Left cardiac atrium (tissue), 4 donors: ENCODE measurements at places on chromosomes 2 and 18. TPM values are rescaled to one million over a fixed set of nuclear protein-coding genes. Genes with fewer than 3 reads are reported as not detected.

Gene AGBL5
- 8.4 TPM for total RNA-seq

Gene REG1B
- total RNA-seq: not detected

Gene AMER3
- not detected for total RNA-seq

Gene UGT1A1
- total RNA-seq: not detected

Gene LOXL3
- 4.1 TPM for total RNA-seq

Gene SERPINB7
- total RNA-seq: not detected

DNA sequence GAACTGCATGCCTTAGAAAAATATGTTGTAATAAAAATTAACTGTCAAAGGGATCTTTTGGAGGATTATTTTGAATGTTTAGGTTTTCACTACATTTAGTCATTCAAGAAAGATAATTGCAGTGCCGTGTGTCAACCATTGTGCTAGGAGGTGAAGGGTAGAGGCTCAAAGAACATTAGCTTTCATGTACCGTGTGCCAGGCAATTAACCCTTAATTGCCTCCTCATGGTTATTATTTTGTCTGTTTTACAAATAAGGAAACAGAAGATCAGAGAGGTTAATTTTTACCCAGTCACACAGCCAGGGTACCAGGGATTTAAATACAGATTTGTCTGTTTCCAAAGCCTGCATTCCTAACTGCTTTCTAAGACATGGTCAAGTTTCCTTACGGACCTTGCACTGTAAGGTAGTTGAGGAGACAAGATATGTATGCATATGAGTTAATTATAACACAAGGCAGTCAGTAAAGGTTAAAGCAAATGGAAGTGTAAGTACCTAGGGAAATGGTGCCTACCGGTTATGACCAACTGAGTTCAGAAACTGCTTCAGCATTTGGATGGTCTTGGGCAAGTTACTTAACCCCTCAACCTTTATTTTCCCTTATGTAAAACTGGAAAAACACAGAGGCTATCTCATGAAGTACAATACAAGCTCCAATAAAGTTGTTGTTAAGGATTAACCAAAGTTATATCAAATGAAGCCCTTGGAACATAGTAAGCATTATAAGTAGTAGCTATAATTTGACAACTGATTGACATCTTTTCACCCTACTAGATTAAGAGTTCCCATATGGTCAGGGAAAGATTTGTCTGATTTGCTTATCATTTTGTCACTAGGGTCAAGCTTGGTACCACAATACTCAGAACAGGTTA, 434.9 kb downstream of the MBD2 start:
- DNase-seq: no peak

DNA sequence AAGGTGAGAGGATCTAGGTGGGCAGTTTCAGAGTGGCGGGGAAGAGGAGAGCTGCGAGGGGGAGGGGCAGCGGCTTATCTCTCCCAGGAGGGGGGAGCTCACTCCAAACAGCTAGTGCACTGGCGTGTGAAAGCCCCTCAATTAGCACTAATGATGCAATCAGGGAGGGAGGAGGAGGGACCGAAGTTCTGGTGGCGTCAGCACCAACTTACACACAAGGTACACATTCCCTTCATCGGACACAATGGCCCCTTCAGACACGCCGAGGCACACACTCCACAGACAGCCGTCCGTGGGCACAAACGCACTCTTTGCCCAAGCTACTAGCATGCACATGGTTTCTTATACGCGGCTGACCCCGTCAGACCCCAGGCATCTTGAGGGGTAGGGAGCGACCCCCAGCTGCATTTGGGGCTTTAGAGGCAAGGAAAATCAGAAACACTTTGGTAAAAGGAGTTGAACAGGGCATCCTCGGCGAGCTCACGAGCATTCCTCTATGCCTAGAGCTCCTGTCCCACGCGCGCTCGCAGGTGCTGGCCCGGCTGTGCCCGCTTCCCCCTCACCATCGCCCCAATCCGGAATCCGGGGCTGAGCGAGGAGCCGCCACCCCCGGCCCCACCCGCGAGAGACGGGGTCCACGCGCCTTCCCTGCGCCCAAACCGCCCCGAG, 868 bp upstream of the PKDCC start:
- peak; percentile 50 for DNase-seq

GRCh38 chr2:19548116-19548515, 189.7 kb upstream of the OSR1 start:
- no peak for DNase-seq

DNA sequence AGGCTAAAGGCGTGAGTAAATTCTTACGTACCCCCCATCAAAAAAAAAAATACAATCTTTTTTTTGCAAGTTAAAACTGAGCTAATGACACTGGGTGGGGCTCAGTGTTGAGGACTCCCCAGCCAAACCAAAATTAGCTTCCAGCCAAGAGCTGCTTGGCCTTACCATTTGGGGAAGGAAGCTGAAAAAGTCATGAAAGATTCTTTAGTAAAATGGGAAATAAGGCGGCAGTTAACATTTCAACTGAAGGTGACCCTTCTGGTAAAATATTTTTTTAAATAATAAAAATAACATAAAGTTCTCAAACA, 16.4 kb downstream of the SMAD7 start:
- no peak for DNase-seq

DNA sequence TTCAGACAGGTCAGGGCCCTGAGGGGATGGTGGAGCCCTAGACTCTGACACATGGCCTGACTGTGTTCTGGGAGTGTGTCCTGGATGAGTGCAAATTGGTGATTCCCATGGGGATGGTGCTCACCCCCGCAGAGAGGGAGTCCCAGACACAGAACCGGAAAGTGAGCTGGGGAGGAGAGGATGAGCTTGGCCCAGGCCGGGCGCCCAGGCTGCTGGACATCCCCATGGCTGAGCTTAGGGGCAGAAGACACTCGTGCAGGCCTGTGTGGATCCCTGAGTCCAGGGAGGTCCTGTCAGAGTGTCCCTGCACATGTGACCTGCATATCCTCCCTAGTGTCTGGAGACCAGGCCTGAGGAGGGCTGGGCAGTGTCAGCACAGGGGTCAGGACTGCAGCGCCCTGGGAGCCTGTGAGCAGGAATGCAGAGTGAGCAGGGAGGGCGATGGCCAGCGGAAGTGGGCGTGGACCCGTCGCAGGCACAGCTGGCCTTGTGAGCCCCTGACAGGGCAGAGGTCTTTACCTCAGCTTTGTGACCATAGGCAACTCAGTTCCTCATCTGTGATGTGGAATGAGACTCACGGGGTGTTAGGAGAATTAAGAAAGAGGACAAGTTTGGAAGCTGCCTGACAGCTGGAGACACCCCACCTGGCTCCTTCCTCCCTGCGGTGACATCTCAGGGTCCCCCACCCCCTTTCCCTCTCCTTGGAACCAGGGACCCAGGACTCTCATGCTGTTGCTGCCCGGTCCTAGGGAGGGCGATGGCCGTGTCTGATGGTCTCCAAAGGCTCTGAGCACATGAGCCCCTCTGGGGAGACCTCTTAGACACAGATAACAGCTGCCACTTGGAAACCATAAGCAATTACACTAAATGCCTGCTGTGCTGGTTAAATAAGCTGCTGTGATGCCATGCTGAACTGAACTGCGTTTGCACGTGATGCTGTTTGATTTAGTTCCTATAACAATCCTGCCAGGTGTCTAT, 62.6 kb upstream of the HS6ST1 start:
- no peak for DNase-seq

DNA sequence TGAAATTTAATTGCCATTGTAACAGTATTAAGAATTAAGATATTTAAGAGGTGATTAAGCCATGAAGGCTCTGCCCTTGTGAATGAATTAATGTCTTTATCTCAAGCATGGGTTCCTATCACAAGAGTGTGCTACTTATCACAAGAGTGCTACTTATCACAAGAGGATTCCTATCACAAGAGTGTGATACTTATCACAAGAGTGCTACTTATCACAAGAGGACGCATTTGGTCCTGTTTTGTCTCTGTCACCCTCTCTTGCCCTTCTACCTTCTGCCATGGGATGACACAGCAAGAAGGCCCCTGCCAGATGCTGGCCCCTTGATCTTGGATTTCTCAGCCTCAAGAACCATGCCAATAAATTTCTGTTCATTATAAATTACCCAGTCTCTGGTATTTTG, 13.2 kb upstream of the COL5A2 start:
- no peak for DNase-seq

- no peak for DNase-seq
Observed at GRCh38 chr2:20997953-20998722, 45.7 kb downstream of the APOB start.
